MCF 10A (cell line): ENCODE measurements at places on chromosomes 2 and 18. TPM values are rescaled to one million over a fixed set of nuclear protein-coding genes. Genes with fewer than 3 reads are reported as not detected.

The AP1S3 gene
- 56.9 and 57.7 TPM in 2 replicates for total RNA-seq

The AGFG1 gene
- total RNA-seq: 74.2 and 86.1 TPM in 2 replicates

The COL6A3 gene
- total RNA-seq: 0.19 and 0.61 TPM in 2 replicates

The BMP10 gene
- total RNA-seq: not detected in 2 replicates

The KLHL41 gene
- total RNA-seq: 0.34 and 0.35 TPM in 2 replicates

The ATRAID gene
- 115 and 122 TPM in 2 replicates for total RNA-seq

The ZNF385B gene
- 0.33 TPM in 1 of 2 replicates, not detected in the other for total RNA-seq

The NYAP2 gene
- not detected in 2 replicates for total RNA-seq

The UGT1A5 gene
- total RNA-seq: not detected in 2 replicates

The RAB17 gene
- 10.6 and 17.2 TPM in 2 replicates for total RNA-seq

The ASTL gene
- not detected in 2 replicates for total RNA-seq

The SERPINB11 gene
- not detected in 2 replicates for total RNA-seq

The RAB6C gene
- not detected in 2 replicates for total RNA-seq

The MAPK4 gene
- 0.21 TPM in 1 of 2 replicates, not detected in the other for total RNA-seq

The KRTCAP3 gene
- total RNA-seq: 4.1 and 6.9 TPM in 2 replicates

The ZC3H6 gene
- 16.9 and 18.6 TPM in 2 replicates for total RNA-seq

The ICOS gene
- total RNA-seq: not detected in 2 replicates

The CENPO gene
- 10.6 and 14.9 TPM in 2 replicates for total RNA-seq

The HAAO gene
- total RNA-seq: not detected in 2 replicates

The SERPINB2 gene
- total RNA-seq: 0.47 and 0.82 TPM in 2 replicates
